Body of pancreas (tissue), 4 donors: ENCODE measurements at places on chromosomes 1 and 21. TPM values are rescaled to one million over a fixed set of nuclear protein-coding genes. Genes with fewer than 3 reads are reported as not detected.

Gene KCNJ10
- not detected for total RNA-seq

Gene CLIC6
- total RNA-seq, result 1.8 TPM

Gene DNASE2B
- total RNA-seq, result not detected

Gene TRIM67
- under 0.01 TPM for total RNA-seq

Gene TRABD2B
- total RNA-seq, result 4.3 TPM

Gene GPR37L1
- total RNA-seq, result not detected

Gene PTPN7
- total RNA-seq, result 3.6 TPM

Gene QSOX1
- total RNA-seq, result 192 TPM

Gene CDC42SE1
- total RNA-seq, result 40.2 TPM

Gene FAM229A
- 3.6 TPM for total RNA-seq

Gene FCRLB
- not detected for total RNA-seq

Gene RNU1-3
- total RNA-seq, result under 0.01 TPM

Gene SNX7
- 8.6 TPM for total RNA-seq

Gene NBPF4
- total RNA-seq, result not detected

Gene CD2
- total RNA-seq, result not detected

Gene CDK18
- total RNA-seq, result 28.7 TPM

Gene PRDX6
- total RNA-seq, result 64.1 TPM

GRCh38 chr1:233112186-233113008, 162.0 kb downstream of the NTPCR start:
- DNase-seq, result peak; percentile 9

DNA sequence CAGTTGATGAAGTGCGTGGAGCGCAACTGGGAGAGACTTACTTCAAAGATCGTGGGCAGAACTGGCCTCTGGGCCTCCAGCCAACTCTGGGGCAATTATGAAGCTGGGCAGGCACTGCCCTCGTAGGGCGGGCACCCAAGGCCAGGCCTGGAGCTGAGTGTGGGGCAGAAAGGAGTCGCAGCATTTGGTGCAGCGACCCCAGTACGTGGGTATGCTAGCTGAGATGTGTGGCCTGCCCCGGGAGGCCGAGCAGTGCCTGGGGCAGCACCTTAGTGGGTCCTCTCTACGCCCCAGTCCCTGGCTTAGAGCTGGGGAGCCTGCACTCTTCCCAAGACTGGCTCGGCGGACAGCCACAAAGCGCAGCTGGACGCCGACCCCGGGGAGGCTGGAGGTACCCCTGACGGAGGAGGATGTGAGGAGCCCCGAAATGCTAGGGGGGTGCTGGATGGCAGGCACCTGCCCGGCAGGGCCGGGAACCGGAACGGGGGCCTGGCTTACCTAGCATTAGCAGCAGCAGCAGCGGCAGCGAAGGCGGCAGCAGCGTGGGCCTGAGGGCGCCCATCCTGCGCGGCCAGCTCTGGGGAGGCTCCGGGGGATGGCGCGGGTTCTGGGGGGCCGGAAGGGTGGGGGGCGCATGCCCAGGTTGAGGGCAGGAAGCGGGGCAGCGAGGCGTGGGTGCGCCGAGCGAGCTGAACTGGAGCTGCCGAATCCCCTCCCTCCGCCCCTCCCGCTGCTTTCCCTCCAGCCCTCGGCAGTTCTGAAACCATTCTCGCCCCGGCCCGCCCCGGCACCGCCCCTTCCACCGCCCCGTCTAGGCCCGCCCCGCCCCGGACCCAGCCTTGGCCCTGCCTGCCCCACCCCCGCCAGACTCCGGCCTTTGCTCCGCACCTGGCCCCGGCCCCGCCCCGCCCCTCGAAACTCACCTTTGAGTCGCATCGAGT, at the start of gene IGSF8:
Gene IGSF8 (minus strand): TSS at position 709 of the 941 bp plus-strand sequence. CDS start 147 bp downstream, at position 562.
- DNase-seq, result peak; percentile 93

DNA sequence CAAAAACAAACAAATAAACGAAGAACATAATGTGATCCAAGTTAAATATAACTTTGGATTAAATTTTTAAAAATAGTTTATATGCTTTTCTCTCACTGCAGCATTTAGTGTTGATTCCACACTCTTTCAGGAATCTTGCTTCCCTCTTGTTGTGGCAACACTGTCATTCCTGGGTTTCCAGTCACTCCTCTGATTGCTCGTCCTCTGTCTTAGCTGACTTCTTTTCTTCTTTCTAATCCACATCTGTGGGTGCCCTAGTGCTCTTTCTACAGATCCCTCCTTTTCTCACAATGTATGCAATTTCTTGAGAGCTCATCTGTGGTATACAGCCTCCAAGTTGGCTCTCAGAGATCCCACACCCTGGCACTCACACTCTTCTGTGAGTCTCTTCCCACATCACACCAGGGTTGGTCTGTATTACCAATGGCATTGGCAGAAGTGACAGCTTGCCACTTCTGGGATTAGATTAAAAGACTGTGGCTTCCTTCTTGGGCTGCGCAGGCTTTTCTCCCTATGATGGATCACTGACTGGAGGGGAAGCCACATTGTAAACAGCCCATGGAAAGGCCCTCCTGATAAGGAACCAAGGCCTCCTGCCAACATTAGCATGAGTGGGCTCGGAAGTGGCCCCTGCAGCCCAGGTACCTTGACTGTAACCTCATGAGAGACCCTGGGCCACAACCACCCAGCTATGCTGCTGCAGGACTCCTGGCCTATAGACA, 11.5 kb upstream of the MYOC start:
- DNase-seq, result no peak

- DNase-seq, result no peak
These were observed 34.6 kb upstream of the ADAMTS5 start for GRCh38 chr21:27001526-27001925.

DNA sequence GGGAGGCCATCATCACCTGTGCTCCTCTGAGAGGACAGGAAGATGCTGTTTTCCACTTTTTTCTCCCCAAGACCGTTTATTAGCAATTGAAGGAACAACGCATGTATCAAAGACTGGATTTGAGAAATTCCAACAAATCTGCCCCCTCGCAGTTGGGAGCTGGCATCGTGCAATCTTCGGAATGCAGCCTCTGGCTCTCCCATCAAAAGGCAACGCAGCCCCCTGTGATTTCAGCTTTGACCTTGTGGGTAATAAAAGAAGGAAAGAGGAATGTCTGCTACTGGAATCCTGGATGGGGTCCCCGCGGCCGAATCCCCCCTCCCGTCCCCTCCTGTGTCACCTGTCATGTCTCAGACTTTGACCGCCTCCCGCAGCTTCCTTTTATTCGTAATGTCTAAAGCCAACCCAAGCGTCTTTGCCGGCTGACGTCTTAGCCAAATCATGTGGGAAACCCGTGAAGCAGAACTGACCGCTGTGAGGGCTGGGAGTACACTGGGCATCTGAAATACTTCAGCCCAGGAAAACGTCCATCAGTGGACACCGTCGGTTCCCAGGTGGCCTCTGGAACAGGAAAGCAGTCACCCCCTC, 101.5 kb downstream of the WDR4 start:
- DNase-seq, result no peak

DNA sequence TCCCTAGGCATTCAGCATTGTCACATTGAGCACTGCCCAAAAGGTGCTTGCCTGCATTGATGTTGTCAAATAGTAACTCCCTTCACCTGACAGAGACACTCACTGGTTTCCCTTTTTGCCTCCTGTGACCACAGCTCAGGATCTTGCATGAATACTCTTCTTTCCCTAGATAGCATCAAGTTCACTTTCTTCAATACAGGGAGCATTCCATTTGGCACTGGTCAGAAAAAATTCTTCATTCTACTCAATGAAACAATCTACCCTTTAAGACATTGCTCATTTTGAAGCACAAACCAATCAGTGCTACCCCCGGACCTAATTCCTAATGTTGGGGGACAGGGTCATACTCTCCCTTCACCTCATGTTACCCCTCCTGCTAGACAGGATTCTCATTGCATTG, 319.0 kb upstream of the SNX7 start:
- DNase-seq, result no peak

DNA sequence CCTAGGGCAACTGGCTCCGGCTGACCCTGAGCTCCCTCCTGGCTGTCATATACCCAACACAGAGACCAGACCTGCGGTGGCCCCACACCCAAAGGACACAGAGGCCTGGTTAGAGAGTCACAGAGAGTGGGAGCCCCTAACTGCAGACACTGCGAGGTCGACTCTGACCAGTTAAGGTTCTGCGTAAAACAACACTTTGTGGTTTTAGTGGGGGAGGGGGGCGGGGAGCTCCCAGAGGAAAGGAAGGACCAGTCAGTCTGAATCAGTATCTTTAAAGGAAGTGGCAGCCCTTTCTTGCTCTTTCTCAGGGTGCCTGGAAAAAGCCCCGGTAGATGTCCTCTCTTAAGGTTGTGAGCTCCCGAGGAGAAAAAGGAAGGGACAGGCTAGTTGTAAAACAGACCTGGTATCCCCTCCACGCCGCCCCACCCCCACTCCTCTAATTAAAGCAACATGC, 2.4 kb downstream of the SSBP3 start:
- DNase-seq, result no peak

DNA sequence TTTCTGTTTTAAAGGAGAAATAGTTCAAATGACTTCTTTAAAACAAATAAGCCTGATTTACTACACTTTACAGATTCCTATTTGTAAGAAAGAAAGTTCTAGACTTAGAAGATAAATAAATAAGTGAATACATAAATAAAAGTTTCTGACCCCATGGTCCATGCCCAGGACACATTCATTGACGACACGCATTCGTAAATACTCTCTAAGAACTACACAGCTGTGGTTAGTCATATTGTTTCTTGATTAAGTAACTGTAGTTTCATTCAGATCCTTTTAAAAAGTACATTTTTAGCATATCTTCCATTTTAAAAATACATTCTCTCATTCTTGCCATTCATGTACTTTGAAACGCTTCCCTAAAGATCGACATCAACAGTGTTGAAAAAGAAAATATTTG, 497.4 kb downstream of the SETD4 start:
- DNase-seq, result no peak

DNA sequence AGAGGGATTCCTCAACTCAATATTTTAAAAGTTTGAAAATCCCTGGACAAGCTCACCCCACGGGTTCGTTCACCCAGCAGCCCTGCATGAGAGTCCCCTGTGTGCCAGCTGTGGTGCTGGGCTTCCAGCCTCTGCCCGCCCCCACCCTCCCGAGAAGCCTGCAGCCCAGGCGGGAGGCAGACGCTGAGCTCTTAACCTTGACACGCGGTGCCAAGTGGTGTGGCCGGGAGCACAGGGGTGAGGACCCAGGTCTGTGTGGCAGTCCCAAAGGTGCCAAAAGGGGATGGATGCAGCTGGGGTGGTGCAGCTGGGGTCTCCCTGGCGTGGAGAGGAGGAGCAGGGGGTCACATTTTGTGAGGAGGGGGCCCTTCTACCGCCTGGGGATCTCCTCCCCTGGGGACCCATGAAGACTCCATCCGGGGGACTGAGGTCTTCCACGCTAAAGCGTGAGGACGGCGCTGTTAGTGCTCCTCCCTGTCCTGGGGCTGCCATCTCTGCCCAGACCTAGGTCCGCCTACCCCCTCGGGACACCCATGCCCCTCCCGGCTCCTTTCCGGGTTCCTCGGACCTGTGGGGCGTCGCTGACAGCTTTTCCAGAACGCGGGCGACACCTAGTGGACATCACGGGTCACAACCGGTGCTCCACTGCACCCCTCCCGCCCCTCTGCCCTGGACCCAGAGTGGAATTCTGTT, 12.9 kb downstream of the PLA2G2F start:
- DNase-seq, result peak; percentile 80

DNA sequence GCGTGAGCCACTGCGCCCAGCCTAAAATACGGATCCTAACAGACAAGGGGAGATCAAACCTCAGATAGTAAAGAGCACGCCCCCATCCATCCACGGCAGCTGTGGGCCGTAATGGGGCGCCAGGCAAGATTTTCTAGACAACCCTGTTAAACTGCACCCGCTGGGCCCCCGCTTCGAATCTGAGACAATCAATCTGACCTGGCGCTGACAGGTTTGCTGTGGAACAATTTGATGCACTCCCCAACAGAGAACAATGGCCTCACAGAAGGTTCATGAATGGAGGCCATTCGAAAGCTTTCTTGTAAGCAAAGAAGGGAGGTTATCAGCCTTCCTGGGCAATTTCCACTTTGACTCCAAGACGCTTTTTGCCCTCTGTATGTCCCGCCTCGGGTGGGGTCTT, 30.5 kb downstream of the CLSTN1 start:
- no peak for DNase-seq

- peak; percentile 68 for DNase-seq
These were observed 128.4 kb upstream of the SOD1 start for GRCh38 chr21:31530897-31531705.

DNA sequence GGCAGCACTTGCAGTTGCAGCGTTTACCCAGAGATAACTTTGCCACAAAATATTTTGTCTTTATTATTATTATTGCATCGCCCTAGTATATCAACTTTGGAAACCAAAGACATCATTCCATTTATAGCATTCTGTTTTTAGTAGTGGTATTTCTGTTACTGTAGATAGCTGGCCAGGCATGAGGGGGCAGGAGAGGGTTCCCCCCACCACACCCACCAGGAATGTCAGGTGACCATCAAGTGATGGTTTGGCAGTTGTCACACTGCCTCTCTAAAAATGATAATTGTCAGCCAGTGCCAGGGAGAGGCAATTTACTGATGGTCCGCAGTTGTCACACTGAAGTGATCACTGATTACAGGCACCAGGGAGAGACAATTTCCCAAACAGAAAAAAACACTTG, 135.6 kb downstream of the TSEN15 start:
- no peak for DNase-seq

DNA sequence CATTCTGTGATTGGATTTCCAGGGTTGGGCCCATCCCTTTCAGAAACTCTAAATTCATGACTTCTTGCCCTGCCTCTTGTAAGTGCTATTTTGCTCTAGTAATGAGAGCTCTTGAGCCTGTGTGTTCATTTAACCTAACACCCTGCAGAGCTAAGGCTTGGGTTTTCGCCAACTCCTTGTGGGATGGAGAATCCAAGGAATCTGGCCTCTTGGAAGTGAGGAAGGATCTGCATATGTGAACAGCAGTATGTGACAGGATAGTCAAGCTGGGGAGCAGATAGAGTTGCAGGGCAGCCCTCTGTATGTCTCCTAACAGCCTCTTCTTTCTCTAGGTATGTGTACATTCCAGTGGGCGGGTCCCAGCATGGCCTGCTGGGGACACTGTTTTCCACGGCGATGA, 258.9 kb downstream of the HHAT start:
- no peak for DNase-seq

GRCh38 chr1:27662707-27663393, 9.1 kb downstream of the IFI6 start:
- peak; percentile 87 for DNase-seq

DNA sequence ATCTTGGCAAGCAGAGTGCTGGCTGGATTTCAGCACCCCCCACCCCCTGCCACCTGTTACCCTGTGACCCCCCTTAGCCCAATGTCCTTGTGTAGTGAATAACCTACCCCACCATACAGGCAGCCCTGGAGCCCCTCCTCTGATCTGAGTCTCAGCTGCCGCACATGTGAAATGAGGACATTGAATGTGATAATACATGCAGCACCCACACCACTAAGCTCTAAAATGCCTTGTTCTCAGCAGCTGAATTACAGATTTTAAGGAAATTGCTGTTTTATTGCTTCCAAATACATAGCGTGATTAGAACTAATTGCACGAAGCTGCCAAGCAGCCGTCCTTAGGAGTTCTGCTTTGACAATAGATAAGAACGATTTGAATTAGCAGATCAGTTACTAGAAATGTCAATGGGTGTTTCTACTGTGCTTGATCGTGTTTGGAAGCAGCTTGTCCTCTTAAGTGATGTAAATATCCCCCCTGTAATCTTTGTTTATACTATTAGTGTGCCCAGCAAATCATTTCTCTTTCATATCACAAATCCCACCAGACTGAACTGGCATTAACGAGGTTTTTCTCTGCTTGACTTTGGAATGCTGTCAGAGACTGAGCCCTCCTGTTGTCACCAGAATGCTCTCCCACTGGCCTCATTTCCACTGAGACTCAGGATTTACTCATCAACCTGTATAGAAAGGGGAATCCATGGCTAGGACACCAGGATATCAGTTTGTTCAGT, 4.9 kb downstream of the SLAMF8 start:
- DNase-seq, result no peak
